ENCODE measurements at places on chromosomes 1 and 21.
A peak's percentile ranks its signal among the peaks of the same experiment; 100 is the strongest.

- no peaks in the 10 kb centered on the region for H3K27me3 ChIP-seq
- peaks cover 7% of the 10 kb centered on the region for H3K36me3 ChIP-seq
- peak overlapping the region; percentile 89 for H3K27ac ChIP-seq
- peak overlapping the region; percentile 97 for H3K4me3 ChIP-seq
Observed at GRCh38 chr1:23558140-23558871, 995 bp downstream of the ID3 start.

DNA sequence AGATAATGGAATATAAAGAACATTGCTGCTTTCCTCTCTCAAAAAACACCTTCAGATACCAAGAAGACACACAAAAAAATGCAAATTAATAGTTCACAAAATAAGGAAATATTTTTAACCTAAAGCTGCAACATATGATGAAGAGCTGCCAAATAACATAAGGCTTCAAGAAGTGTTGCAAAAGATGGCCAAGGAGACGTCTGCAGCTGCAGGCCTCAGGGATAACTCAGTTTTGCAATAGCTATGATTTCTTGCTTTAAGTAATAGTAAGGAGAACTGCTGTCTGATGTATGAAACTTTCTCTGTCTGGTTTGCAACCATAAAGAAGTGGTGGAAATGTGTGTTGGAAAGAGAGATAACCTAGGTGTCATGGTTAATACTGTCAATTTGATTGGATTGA lies 1237.5 kb downstream of the MRPL39 start:
- H3K27ac ChIP-seq = no peak overlapping the region
- H3K4me3 ChIP-seq = no peak overlapping the region
- no peaks in the 10 kb centered on the region for H3K27me3 ChIP-seq
- no peaks in the 10 kb centered on the region for H3K36me3 ChIP-seq
- H3K4me1 ChIP-seq = no peaks in the 10 kb centered on the region

- no peaks in the 10 kb centered on the region for H3K27me3 ChIP-seq
- H3K36me3 ChIP-seq = no peaks in the 10 kb centered on the region
- H3K4me1 ChIP-seq = peaks cover 38% of the 10 kb centered on the region
- H3K4me3 ChIP-seq = peak overlapping the region; percentile 14
- peak overlapping the region; percentile 70 for H3K27ac ChIP-seq
Observed at GRCh38 chr1:27864264-27864895, 8.0 kb upstream of the THEMIS2 start.

- no peak for DNase-seq
- no peaks in the 10 kb centered on the region for H3K4me1 ChIP-seq
- no peak overlapping the region for H3K27ac ChIP-seq
Observed at GRCh38 chr1:41045740-41046139, 24.2 kb upstream of the SLFNL1 start.

DNA sequence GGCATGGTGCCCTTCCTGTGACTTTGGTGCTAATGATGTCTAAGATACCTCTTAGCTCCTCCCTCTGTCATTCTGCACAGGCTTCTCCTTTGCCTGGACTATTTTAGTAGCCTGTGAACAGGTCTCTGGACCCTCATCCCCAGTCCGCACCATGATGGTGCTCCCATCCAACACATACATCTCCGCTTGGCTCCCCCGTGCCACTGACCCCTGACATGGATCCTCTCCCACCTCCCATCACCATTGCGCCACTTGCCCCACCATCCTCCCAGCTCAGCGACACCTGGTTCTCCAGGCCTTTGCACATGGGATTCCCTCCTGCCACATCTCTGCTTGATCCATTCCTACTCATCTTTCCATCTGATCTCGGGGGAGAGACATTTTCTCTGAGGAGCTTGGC lies 33.9 kb downstream of the RUNX3 start:
- no peak overlapping the region for H3K4me3 ChIP-seq
- H3K27ac ChIP-seq = no peak overlapping the region
- H3K4me1 ChIP-seq = peaks cover 18% of the 10 kb centered on the region

- no peaks in the 10 kb centered on the region for H3K27me3 ChIP-seq
- no peak for DNase-seq
- peaks cover 3% of the 10 kb centered on the region for H3K4me1 ChIP-seq
- H3K27ac ChIP-seq = no peak overlapping the region
Observed at GRCh38 chr1:158371188-158371953, 17.7 kb downstream of the CD1E start.

GRCh38 chr1:234724516-234725176 lies 114.7 kb upstream of the IRF2BP2 start:
- H3K27me3 ChIP-seq = no peaks in the 10 kb centered on the region
- no peak for DNase-seq
- no peaks in the 10 kb centered on the region for H3K36me3 ChIP-seq
- H3K4me1 ChIP-seq = peaks cover 24% of the 10 kb centered on the region

DNA sequence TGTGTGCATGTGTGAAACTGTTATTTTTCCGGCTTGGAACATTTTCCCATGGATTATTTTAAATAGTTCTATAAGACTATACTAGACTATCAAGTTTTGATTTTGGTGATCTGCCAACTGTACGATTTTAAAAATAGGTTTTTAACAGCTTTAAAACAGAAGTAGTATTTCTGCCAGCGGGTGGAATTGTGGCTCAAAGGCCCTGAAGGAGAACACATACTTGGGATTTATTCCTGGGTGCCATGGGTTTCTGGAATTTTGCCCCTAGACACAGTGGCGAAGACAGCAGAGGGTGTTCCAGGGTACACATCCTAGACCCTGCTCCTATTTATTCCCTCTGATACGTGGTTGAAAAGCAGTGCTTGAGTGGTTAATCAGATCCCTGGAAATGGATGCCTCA lies 81.7 kb upstream of the IPO9 start:
- H3K4me3 ChIP-seq = no peak overlapping the region
- H3K36me3 ChIP-seq = peaks cover 2% of the 10 kb centered on the region
- H3K27me3 ChIP-seq = peaks cover 4% of the 10 kb centered on the region
- no peak for DNase-seq
- H3K4me1 ChIP-seq = no peaks in the 10 kb centered on the region
- no peak overlapping the region for H3K27ac ChIP-seq

DNA sequence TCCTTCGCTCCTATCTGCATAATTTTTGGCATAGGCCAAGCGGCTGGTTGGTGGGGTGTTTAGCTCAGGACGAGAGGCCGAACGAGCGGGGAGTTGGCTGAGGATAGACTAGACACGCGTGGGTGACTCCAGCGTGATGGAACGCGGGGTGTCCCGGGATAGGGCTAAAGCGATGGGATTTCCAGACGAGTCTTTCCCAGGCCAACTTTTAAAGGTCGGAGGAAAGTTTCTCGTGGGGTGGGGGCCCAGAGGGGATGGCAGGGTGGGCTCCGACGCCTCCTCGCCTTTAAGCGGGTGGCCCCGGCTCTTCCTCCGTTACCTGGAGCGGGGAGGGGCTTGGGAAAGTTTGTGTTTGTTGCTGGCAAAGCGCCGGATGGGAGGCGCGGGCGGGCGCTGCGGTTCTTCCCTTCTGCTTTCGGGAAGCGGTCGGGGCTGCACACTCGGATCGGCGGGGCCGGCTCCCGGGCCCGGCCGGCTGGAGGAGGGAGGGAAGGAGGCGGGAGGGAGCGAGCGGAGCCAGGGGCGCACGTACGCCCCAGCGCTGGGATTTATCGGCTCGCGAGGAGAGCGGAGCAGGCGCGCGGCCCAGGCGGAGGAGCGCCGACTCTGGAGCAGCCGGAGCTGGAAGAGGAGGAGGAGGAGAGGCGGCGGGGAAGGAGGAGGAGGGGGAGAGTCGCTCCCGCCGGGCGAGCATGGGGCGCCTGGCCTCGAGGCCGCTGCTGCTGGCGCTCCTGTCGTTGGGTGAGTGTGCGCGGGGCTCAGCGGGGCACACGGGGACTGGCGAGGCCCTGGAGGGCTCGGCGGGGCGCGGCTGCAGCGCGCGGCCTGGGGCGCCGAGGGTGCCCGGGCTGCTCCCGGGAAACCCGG lies at the start of gene PTGFRN:
PTGFRN (plus strand) TSS at position 405 of the 867 bp plus-strand sequence; CDS start at position 693, 288 bp downstream.
- H3K4me3 ChIP-seq = peak within 1 kb of the TSS; percentile 45
- DNase-seq = no peak
- H3K4me1 ChIP-seq = no peaks in the 10 kb centered on the region
- peaks cover 10% of the 10 kb centered on the region for H3K27me3 ChIP-seq

GRCh38 chr1:39167632-39168209 lies 36.8 kb upstream of the MACF1 start:
- DNase-seq = no peak
- peaks cover 1% of the 10 kb centered on the region for H3K27me3 ChIP-seq
- no peak overlapping the region for H3K4me3 ChIP-seq
- no peaks in the 10 kb centered on the region for H3K36me3 ChIP-seq
- H3K4me1 ChIP-seq = no peaks in the 10 kb centered on the region
- H3K27ac ChIP-seq = no peak overlapping the region

GRCh38 chr1:226233806-226234205 lies 10.3 kb downstream of the MIXL1 start:
- H3K27me3 ChIP-seq = no peaks in the 10 kb centered on the region
- peaks cover 12% of the 10 kb centered on the region for H3K36me3 ChIP-seq
- H3K4me1 ChIP-seq = peaks cover 5% of the 10 kb centered on the region
- no peak overlapping the region for H3K27ac ChIP-seq
- no peak for DNase-seq

DNA sequence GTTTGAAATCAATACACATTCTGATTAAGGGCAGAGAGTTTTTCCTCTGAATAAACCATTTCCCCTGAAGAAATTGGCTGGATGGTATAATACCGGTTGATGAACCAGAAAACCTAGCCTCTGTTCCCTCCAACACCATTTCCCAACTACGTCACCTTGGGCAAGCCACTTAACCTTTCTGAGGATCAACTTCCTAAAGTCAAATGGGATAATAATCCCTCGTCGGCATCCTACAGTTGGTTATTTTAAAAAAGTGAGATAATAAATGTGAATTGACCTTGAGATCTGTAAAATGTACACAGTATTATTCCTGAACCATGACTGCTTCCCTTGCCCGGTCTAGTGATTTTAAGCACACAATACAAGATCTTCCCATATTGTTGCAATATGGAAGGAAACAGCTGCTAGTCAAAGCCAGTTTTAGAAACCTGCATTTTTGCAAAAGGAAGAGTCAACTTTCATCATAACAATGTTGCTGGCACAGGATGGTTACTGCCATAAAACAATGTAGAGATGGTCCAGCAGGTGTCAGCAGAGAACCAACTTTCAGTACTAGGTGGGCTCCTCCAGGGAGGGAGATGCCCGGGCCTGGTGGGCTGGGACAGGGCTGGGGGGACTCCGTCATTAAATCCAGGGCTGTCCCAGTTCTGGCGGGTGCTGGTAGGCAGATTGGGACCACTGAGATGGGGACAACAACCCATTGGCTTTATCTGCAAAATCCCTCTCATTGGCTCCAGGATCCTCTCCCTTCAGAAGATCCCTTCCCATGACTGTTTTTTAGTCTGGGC lies 5.2 kb upstream of the HLX start:
- DNase-seq = peak; percentile 57
- peaks cover 10% of the 10 kb centered on the region for H3K36me3 ChIP-seq
- no peak overlapping the region for H3K4me3 ChIP-seq
- no peak overlapping the region for H3K27ac ChIP-seq
- peaks cover 25% of the 10 kb centered on the region for H3K4me1 ChIP-seq

DNA sequence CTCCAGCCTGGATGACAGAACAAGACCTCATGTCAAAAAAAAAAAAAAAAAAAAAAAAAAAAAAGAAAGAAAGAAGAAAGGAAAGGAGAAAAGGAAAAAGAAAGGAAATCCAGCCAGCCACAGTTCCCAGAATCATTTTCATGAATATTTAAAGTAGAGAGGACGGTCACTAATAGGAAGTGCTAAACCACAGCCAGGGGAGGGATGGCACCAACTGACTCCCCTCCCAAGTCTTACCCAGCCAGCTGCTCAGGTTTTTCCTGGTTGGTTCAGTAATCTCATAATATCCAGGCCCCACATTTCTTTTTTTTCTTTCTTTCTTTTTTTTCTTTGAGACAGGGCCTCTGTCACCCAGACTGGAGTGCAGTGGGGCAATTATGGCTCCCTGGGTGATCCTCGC lies 63.9 kb upstream of the AK4 start:
- no peak for DNase-seq
- H3K27ac ChIP-seq = no peak overlapping the region
- H3K36me3 ChIP-seq = peaks cover 2% of the 10 kb centered on the region
- no peak overlapping the region for H3K4me3 ChIP-seq

- peaks cover 13% of the 10 kb centered on the region for H3K27me3 ChIP-seq
- H3K36me3 ChIP-seq = no peaks in the 10 kb centered on the region
- no peak overlapping the region for H3K27ac ChIP-seq
- DNase-seq = no peak
Observed at GRCh38 chr1:56034222-56034621, 545.1 kb downstream of the PLPP3 start.

- no peak for DNase-seq
- H3K4me3 ChIP-seq = peak overlapping the region; percentile 62
- H3K36me3 ChIP-seq = no peaks in the 10 kb centered on the region
- H3K27ac ChIP-seq = no peak overlapping the region
Observed at GRCh38 chr1:16013220-16013907, 4.5 kb downstream of the HSPB7 start.

- H3K4me3 ChIP-seq = no peak overlapping the region
- no peak overlapping the region for H3K27ac ChIP-seq
- peaks cover 40% of the 10 kb centered on the region for H3K4me1 ChIP-seq
- no peaks in the 10 kb centered on the region for H3K27me3 ChIP-seq
- DNase-seq = no peak
Observed at GRCh38 chr1:207862241-207862787, 48.6 kb downstream of the CD34 start.

DNA sequence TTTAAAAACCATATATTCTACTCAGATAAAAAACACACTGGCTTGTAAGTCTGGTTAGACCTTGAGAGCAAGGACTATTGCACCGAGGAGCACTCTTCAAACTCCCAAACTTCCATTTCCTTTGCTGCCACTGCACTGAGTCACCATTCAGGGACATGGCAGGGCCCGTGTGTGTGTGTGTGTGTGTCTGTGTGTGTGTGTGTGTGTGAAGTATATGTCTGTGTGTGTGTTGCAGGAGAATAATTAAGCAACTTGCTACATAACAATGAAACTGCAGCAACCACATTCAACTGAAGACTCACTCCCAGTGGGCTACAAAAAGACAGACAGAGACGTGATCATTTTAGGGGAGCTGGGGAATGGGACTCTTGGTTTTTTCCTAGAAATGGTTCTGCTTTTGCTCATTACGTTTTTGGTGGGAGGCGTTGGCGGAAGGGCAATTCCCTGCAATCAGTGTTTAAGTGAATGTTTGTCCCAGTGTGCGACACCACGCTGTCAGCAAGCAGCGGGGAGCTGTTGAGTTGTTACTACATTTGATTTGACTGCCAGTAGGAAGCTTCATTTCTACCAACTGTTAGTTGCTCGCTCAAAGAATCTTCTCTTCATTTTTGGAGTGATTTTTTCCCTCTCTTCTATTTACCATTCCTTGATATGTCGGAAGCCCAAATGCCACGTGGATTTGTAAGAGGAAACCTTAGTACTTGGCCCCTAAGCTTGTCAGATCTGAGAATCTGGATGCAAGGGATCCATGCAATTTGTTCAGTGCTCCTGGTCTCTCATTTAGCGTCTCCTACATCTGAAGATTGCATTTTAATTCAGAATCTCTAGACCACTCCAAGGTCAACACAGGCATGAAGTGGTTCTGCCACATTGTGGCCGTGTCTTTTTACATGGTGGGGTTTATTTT lies 36.1 kb downstream of the ESRRG start:
- no peaks in the 10 kb centered on the region for H3K27me3 ChIP-seq
- H3K4me1 ChIP-seq = no peaks in the 10 kb centered on the region
- no peak overlapping the region for H3K27ac ChIP-seq
- no peak overlapping the region for H3K4me3 ChIP-seq

All from memory B cell (primary cell).